ENCODE measurements at places on chromosomes 6 and 20.

DNA sequence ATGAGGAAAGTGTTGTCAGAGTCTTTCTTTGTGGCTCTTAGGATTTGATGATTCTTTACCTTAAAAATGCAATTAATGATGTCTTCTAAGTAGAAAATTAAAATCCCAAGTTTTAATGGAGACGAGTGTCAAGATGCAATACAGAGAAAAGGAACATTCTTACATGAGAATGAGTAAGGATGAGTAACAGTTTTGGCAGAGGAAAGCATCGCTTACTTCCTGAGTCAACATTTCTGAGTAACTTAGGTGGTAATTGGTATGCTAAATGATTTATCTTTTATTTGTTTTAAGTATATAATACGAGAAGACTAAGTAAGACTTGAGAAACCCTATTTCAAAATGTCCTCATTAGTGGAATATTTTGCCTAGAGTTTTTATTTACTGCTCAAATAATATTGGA is 101.3 kb downstream of the RTN4IP1 start:
- peak; percentile 84 for DNase-seq

DNA sequence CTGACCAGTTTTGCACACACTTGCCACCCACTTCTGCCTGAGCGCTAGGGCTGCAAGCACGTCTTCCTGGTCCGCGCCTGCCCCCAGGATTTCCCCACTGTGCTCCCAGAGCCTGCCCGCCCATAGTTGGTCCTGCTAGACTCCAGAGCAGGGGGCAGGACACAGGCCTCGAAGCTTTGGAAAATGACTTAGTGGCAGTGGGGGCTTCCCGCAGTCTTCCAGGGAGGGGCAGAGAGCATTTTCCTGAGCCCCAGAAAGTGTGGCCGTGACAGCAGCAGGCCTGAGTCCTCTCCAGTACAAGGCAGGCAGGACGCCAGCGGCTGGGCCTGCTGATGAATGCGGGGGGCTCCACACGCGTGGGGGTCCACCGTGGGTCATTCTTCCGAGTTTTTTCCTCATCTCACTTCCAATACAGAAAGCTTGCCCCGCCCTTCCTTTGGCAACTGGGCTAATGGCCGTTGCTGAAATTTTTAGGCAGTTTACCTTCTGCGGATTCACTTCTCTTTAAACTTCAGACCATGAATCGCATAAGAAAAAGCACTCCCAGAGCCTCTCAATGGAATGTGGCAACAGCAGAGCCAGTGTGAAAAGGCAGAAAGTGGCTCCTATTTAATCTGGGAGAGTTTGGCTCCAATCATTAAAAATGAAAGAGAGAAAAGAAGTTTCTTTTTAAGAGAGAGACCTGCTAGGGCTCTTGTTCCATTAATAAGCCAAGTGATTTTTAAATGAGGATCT is 383.8 kb downstream of the CDH4 start:
- DNase-seq = no peak

DNA sequence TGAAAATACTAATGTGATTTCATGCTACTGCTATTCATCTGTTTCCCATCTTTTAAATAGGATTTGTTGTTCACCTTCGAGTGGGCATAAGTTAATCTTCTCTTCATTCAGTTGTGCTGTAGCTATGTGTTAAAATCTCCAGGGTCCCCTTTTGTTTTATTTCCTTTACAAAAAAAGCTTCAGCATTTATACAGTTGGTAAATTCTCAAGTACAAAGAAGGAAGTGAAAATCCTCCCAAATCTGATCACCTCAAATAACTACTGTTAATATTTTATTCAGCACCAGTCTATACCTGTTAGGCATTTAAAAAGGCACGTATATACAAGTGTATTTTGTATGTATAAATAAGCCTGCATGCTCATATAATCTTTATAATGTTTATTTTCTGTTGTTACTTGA is 251.2 kb downstream of the TMEM242 start:
- DNase-seq = no peak

DNA sequence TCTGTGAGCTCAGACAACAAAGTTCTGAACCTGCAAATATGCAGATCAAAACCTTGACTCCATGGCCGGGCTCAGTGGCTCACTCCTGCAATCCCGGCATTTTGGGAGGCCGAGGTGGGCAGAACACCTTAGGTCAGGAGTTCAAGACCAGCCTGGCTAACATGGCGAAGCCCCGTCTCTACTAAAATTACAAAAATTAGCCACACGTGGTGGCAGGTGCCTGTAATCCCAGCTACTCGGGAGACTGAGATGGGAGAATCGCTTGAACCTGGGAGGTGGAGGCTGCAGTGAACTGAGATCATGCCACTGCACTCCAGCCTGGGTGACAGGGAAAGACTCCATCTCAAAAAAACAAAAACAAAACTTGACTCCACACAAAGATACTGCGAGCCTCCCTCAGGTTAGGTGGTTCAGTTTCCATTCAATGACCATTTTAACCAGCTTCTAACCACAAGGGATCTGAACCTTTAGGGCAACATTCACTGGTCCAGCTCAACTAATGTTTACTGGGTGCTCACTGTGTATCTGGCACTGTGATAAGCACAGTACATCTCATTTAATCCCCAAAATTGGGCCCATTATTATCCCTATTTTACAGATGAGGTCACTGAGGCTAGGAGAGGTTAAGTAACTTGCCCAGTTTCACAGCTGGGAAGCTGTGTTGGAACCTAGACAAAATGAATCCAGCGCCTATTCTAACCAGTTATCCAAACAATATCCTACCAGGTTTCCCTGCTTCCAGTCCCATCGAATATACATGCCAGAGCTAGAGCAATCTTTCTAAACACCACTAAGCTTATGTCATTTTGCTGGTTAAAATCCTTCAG is 1.8 kb downstream of the SNRPB start:
- no peak for DNase-seq

DNA sequence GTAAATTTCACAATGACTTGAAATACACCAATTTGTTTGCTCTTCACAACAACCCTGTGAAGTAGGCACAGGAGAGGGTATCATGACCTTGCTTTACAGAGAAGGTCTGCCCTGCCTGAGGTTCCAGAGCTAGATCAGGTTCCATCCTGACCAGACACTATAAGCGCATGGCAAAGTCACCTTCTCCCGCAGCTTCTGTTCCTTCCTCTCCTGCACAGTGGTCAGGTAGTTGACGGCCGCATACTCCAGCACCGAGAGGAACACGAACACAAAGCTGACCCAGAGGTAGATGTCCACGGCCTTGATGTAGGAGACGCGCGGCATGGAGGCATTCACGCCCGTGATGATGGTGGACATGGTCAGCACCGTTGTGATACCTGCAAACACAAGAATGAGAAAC is 34.3 kb downstream of the PM20D2 start:
- DNase-seq = no peak

- no peak for DNase-seq
Observed at GRCh38 chr6:5179917-5180316, 80.8 kb downstream of the LYRM4 start.

DNA sequence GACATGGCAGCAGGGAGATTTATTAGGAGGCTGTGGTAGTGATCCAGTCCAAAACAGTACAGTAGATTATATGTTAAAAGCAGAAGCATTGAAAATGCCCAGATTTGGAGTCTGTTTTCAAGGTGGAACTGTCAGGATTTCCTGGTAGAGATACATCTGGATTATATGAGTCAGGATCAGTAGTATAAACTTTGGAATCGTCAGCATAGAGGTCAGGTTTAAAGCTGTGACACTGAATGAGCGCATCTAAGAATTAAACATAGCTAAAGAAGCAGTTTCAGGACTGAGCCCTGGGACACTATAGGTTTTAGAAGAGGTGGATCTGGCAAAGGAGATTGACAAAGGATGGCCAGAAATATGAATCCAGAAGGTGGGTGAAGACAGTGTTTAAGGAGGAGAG is 60.4 kb downstream of the RNF144B start:
- DNase-seq = no peak

- DNase-seq = no peak
Observed at GRCh38 chr20:60031107-60031506, 72.9 kb downstream of the CDH26 start.

GRCh38 chr20:34703424-34704176 is 544 bp upstream of the TP53INP2 start:
- DNase-seq = no peak

DNA sequence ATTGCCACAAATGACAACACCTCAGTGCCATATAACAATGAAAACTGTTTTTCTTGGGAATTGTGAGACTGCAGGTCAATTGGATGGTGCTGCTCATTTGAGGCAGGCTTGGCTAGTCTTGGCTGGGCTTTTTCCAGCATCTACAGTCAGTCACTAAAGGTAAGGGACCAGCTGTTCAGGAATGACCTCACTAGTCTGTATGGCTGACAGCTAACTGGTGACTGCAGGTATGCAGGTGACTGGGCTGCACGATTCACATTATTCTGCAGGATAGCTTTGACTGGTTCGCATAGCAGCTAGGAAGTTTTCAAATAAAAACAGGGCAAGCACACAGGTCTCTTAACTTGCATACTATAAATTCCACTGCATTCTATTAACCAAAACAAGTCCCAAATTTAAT is 22.1 kb upstream of the HMGCLL1 start:
- no peak for DNase-seq

All from Daoy (cell line).